NCI-H1092 (cell line): ENCODE measurements at places on chromosomes 7 and 10.

- no peak for DNase-seq
Observed at GRCh38 chr10:67775279-67775678, 62.7 kb downstream of the DNAJC12 start.

DNA sequence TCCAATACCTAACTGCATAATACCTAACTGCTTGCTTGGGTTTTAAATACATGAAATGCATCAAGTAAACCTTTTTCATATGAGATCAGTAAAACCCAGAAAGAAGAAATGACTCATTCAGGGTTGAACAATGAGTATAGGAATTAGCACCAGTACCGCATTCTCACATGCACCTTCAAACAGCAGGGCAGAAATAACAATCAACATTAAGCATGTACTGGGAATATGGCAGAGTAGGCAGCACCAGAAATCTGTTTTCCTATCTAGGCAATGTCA is 850.3 kb upstream of the SORCS1 start:
- no peak for DNase-seq

DNA sequence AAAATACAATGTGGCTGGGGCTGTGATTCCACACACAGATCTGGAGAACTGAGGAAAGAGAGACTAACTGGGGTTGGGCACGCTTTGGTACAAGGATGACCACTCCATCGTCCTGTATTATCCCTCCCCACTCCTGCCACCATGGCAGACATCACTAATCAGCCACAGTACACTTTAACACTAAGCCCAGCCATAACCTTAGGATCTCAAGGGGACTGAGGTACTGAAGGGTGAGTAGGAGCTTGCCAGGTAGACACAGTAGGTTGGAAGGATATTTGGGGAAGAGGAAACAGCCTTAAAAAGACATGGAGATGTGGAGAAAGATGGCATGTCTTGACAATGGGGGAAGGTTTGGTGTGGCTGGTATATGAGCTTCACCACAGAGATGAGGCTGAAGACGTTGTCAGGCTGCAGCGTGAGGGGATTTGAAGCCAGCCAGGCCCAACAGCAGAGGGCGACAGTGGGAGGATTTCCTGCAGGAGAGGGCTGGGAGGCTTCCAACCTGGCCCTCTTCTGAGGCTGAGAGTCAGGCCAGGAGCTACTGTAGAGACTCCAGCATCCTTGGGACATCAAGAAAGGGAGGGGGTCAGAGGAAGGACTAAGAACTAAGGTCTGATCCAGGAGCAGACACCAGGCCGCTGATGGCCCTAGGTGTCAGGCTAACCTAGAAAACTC is 58.6 kb upstream of the COL13A1 start:
- DNase-seq = no peak

- no peak for DNase-seq
Observed at GRCh38 chr7:98329791-98330373, 48.4 kb downstream of the BRI3 start.

- DNase-seq = no peak
Observed at GRCh38 chr10:116815641-116816415, 33.5 kb upstream of the ENO4 start.

- no peak for DNase-seq
Observed at GRCh38 chr10:71694567-71694968, 25.0 kb downstream of the C10orf105 start.

DNA sequence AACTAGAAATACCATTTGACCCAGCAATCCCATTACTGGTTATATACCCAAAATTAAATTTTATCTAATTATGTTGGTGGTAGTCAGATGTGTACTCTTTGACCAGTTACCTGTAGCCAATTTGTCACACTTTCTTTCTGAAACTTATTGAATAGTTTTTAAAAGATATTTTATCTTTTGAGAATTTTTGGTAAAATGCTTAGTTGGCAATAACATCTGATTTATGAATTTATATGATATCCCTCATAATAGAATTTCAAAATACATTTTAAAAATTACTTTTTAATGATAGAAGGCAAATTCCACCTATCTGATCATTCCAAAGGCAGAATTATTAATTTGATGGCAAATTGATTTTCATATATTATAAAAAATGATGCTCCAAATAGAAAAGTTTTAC is 569.3 kb downstream of the ATRNL1 start:
- no peak for DNase-seq

- DNase-seq = no peak
Observed at GRCh38 chr7:30159698-30160143, 24.9 kb downstream of the MTURN start.

- DNase-seq = no peak
Observed at GRCh38 chr10:4279655-4280054, 494.6 kb upstream of the KLF6 start.

GRCh38 chr7:110522761-110523200 is 568.1 kb upstream of the LRRN3 start:
- DNase-seq = peak; percentile 26

- DNase-seq = no peak
Observed at GRCh38 chr10:114632869-114633715, 25.0 kb downstream of the ABLIM1 start.

DNA sequence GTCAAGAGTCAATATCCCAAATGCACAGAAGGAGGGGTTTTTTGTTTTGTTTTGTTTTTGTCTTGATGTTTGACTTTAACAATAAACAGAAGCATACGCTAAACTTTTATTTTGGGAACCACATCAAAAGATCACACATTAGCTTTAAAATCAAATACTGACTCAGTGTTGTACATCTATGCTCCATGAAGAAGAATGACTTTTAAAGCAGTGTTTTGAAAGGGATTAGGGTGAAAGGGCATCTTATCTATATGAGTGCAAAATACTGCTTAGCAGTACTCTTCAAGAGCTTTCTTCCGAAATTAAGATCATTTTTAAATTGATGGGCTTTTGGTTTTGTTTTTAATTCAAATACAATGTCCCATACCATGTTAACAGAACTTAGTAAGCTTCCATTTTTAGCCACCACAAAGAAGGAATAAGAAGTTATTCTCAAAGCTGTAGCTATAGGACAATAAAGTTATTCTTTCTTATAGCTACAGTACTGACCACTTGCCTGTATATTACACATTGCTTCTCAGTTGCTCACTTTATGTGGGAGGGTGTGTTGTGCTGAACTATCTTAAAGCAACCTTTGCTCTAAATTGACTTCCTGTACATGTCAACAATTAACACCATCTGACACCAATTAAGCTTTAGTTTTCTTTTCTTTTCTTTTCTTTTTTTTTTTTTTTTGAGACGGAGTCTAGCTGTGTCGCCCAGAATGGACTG is 144.3 kb upstream of the KAT6B start:
- no peak for DNase-seq

DNA sequence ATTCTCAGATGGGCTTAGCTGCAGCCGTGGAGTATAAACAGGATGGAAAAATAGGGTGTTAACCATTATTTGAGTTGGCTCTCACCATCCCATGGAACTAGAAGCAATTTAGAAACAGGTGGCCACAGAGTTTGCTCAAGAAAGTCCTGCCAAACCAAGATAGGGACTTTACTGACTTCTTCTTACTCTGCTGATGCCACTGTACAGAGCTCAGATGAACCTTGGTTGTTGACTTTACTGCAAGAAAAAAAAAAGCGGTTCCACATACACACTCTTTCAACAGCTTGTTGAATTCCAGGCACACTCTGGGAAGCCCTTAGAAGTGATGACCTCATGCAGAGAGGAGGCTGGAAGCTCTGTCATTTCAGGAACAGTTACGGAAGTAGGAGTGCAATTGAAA is 753.4 kb downstream of the NRG3 start:
- no peak for DNase-seq

DNA sequence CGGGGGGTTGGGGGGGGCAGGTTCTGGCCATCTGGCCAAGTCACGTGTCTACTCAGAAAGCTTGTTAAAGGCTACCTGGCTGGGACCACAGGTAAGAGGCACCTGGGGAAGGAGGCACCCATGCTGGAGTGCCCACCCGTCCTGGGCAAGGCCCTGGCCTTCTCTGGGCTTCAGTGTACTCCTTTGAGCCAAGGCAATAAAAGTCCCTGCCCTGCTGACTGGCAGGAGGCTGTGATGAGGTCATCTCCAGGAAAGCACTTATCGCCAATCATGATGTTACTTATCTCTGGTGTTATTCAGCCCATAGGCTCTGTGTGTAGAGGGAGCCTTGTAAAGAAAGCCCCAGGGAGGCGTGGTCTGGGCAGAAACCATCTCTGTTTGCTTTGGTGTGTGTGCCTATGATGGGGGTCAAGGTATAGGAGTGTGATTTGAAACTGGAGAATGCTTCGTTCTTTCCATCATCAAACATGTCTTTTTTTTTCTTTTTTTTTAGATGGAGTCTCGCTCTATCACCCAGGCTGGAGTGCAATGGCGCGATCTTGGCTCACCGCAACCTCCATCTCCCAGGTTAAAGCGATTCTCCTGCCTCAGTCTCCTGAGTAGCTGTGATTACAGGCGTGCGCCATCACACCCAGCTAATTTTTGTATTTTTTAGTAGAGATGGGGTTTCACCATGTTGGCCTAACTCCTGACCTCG is 2.5 kb upstream of the CLDN4 start:
- peak; percentile 94 for DNase-seq

- DNase-seq = no peak
Observed at GRCh38 chr7:92797693-92798092, 38.7 kb downstream of the CDK6 start.

DNA sequence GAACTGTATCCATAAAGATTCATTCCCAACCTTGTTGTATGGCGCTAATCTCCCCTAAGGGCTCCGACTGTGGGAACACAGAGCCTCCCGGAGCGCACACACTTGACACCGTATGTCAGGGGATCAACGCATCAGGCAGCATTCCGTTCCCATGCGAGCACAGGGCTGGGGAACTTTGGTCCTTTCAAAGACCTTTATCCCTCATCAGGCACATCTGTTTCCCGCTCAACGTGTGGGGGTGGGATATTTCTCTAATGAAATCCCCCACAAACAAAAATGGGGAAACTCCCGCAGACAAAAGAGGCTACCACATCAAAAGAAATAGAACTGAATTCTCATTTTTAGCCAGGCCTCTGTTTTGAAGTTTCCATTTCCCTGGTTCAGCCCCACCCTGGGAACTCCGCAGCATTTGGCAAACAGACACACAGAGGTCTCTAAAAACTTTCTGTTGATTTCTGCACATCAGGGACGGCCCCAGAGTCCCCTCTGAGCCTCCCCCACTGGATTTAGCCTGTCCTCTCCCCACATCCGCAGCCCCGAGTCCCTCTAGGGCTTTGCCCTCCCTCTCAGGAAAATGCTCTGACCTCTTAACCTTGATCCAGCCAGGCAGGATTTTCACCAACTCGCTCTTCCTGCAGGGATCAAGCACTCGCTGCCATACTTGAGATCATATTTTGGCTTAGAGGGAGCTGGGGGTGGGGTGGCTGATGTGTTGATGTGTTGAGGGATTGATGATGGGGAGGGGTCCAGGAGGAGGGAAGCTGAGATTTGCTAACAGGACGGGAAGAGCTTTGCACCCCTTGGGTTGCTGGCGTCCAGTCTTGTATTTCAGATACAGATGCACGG is 6.6 kb downstream of the CPA5 start:
- peak; percentile 83 for DNase-seq

GRCh38 chr7:98630770-98631169 is 13.7 kb downstream of the NPTX2 start:
- no peak for DNase-seq

GRCh38 chr10:1715821-1716220 is 21.5 kb downstream of the ADARB2 start:
- no peak for DNase-seq

GRCh38 chr10:70672165-70673042 is at the start of gene ADAMTS14:
ADAMTS14 (plus strand) TSS chr10:70672506; CDS start chr10:70672803, 297 bp downstream.
- no peak for DNase-seq

DNA sequence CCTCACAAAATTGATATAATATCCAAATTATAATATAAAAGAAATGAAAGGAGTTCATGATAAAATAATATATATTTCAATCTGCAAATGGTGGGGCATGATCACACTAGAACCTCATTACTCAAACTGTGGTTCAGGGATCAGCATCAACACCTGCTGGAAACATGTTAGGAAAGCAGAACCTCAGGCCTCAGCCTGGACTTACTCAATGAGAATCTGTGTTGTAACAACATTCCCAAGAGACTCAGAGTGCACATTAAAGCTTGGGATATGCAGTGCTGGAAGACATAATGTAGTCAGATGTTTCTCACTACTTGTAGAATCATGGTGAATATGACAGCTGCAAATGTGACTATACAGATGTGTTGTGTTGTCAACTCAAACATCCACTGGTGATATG is 81.7 kb upstream of the ITPRID1 start:
- DNase-seq = no peak

DNA sequence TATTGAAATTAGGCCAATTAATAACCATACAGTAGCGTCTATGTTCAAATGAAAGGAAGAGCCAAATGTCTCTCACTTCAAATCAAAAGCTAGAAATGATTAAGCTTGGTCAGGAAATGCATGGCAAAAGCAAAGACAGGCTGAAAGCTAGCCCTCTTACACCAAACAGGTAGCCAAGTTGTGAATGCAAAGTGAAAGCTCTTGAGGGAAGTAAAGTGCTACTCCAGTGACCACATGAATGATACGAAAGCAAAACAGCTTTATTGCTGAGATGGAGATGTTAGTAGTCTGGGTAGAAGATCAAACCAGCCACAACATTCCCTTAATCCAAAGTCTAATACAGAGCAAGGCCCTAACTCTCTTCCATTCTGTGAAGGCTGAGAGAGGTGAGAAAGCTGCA is 123.8 kb downstream of the TEX36 start:
- no peak for DNase-seq
